ENCODE measurements at places on chromosomes 2 and 18.

DNA sequence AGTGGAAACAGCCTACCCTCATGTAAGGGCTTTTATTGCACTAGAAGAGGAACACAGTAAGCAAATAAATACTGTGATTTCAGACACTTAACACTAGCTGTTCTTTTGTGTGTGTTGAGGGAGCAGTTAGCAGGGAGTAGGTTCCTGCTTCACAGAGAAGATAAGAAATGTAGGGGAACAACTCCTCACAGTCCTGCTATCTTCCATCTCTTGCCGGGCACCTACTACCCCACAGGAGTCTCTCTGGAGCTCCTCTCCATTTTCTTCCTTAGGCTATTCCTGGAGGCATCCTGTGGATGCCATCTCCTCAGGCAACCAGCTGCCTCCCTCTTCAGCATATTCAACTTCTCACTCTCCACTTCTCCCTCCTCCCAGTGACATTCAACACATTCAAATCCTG lies 145.0 kb downstream of the SRBD1 start:
- DNase-seq = no peak

GRCh38 chr2:132860220-132860619 lies 190.2 kb upstream of the LYPD1 start:
- no peak for DNase-seq

GRCh38 chr2:226655871-226656270 lies 143.7 kb downstream of the IRS1 start:
- no peak for DNase-seq

GRCh38 chr2:69652206-69652605 lies 8.7 kb upstream of the AAK1 start:
- no peak for DNase-seq

- DNase-seq = no peak
Measured at GRCh38 chr2:70002241-70002899, 40.9 kb upstream of the ASPRV1 start.
